Karpas-422 (cell line): ENCODE measurements at places on chromosomes 7 and 10. TPM values are rescaled to one million over a fixed set of nuclear protein-coding genes. Genes with fewer than 3 reads are reported as not detected.

NAT16 gene
- total RNA-seq: not detected in 2 replicates

TEX47 gene
- not detected in 2 replicates for total RNA-seq

MMD2 gene
- not detected in 2 replicates for total RNA-seq

AKR1E2 gene
- total RNA-seq: not detected in 2 replicates

NPS gene
- not detected in 2 replicates for total RNA-seq

SLC26A5 gene
- total RNA-seq: not detected in 2 replicates

FFAR4 gene
- total RNA-seq: not detected in 2 replicates

- no peaks in the 10 kb centered on the region for H3K27me3 ChIP-seq
- H3K4me3 ChIP-seq: no peak overlapping the region
- H3K27ac ChIP-seq: no peak overlapping the region
- peaks cover 39% of the 10 kb centered on the region for H3K36me3 ChIP-seq
- peak; percentile 90 for DNase-seq
- peaks cover 10% of the 10 kb centered on the region for H3K4me1 ChIP-seq
Measured at GRCh38 chr10:110893559-110894179, 21.9 kb downstream of the PDCD4 start.

DNA sequence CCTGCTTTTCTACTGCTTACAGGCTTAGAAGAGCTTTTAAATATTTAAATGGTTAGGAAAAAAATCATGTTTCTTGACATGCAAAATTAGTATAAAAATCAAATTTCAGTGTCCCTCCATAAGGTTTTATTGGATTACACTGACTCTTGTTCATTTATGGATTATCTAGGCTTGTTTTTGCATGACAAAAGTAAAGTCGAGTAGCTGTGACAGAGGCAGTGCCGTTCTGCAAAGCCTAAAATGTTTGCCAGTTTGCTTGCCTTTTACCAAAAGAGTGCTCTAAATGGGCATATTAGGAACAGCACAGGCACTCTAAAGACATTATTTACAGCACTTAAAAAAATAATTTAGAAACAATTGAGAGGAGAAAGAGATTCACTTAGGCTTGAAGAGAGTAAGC is 139.6 kb downstream of the TSPAN12 start:
- no peak for DNase-seq
- no peaks in the 10 kb centered on the region for H3K4me1 ChIP-seq
- H3K27ac ChIP-seq: no peak overlapping the region
- no peaks in the 10 kb centered on the region for H3K36me3 ChIP-seq
- H3K27me3 ChIP-seq: no peaks in the 10 kb centered on the region
- H3K4me3 ChIP-seq: no peak overlapping the region

GRCh38 chr10:1977461-1977860 is 240.1 kb upstream of the ADARB2 start:
- no peak for DNase-seq
- H3K36me3 ChIP-seq: no peaks in the 10 kb centered on the region
- no peaks in the 10 kb centered on the region for H3K27me3 ChIP-seq
- no peak overlapping the region for H3K4me3 ChIP-seq

DNA sequence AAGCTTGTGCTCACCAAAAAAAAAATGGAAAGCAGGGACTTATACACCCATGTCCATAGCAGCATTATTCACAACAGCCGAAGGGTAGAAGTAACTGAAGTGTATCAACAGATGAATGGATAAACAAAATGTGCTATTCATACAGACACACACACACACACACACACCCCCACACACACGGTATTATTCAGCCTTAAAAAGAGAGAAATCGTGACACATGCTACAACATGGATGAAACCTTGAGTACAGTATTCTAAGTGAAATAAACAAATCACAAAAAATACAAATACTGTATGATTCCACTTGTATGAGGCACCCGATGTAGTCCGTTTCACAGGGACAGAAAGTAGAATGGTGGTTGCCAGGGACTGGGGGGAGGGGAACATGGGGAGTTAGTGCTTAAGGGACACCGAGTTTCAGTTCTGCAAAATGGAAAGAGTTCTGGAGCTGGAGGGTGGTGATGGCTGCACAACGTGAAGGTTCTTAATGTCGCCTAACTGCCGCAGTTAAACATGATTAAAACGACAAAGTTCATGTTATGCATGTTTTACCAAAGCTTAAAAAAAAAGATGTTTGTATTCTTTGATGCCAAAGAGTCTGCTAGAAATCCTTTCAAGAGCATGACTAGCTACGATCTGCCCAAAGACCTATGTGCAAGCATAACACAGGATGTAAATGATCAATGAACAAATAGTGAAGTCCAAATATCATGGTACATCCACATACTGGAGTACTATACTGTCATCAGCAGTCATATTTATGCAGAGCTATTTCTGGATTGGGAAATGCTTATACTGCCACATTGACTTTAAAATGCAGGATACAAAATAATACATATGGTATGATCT is 7.2 kb downstream of the TNS3 start:
- H3K27ac ChIP-seq: peak overlapping the region; percentile 83
- H3K36me3 ChIP-seq: peaks cover 31% of the 10 kb centered on the region
- peak; percentile 95 for DNase-seq
- H3K4me3 ChIP-seq: 0 out of 2 replicates have a peak overlapping the region, but pooled peaks have one; percentile 26

- no peak overlapping the region for H3K4me3 ChIP-seq
- H3K36me3 ChIP-seq: no peaks in the 10 kb centered on the region
- no peaks in the 10 kb centered on the region for H3K4me1 ChIP-seq
Measured at GRCh38 chr7:101516851-101517250, 112.2 kb downstream of the MYL10 start.

GRCh38 chr7:47458486-47458885 is 123.4 kb downstream of the TNS3 start:
- no peak for DNase-seq
- H3K27ac ChIP-seq: no peak overlapping the region
- no peaks in the 10 kb centered on the region for H3K27me3 ChIP-seq
- no peaks in the 10 kb centered on the region for H3K36me3 ChIP-seq
- H3K4me1 ChIP-seq: no peaks in the 10 kb centered on the region
- no peak overlapping the region for H3K4me3 ChIP-seq

GRCh38 chr7:20269726-20270125 is 52.5 kb upstream of the MACC1 start:
- DNase-seq: no peak
- no peaks in the 10 kb centered on the region for H3K36me3 ChIP-seq
- no peak overlapping the region for H3K4me3 ChIP-seq
- no peaks in the 10 kb centered on the region for H3K4me1 ChIP-seq
- H3K27me3 ChIP-seq: no peaks in the 10 kb centered on the region

GRCh38 chr10:18252086-18252485 is 111.9 kb downstream of the CACNB2 start:
- no peak overlapping the region for H3K4me3 ChIP-seq
- DNase-seq: no peak
- no peaks in the 10 kb centered on the region for H3K27me3 ChIP-seq
- H3K4me1 ChIP-seq: no peaks in the 10 kb centered on the region
- H3K36me3 ChIP-seq: no peaks in the 10 kb centered on the region

DNA sequence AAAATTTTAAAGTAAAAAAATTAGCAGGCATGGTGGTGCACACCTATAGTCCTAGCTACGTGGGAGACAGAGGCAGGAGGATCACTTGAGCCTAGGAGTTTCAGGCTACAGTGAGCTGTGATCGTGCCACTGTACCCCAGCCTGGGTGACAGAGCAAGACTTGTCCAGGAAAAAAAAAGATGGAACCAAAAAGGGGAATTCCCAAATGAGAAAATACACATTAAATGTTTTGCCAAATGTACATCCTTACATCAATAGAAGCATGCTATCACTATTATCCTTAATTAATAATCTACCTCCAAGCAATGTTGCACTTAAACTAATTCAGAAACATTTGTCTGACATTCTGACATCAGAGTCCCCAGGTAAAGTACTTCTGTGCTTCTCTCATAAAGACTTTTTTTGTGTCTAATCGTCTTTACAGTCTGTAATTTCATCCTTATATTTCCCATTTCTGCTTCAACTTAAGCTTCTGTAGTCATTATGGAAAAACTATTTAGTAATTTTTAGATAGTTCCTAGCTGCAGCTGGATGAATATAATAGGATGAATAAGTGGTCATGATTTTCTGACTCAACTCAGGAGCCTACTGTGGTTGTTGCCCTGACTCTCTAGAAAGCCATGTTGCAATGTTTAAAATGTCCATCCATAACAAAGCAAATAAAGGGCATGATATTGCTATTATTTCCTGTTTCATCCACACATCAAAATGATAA is 57.7 kb downstream of the MYPN start:
- no peaks in the 10 kb centered on the region for H3K36me3 ChIP-seq
- H3K27ac ChIP-seq: no peak overlapping the region
- H3K4me1 ChIP-seq: no peaks in the 10 kb centered on the region
- no peak overlapping the region for H3K4me3 ChIP-seq
- no peaks in the 10 kb centered on the region for H3K27me3 ChIP-seq
- no peak for DNase-seq

DNA sequence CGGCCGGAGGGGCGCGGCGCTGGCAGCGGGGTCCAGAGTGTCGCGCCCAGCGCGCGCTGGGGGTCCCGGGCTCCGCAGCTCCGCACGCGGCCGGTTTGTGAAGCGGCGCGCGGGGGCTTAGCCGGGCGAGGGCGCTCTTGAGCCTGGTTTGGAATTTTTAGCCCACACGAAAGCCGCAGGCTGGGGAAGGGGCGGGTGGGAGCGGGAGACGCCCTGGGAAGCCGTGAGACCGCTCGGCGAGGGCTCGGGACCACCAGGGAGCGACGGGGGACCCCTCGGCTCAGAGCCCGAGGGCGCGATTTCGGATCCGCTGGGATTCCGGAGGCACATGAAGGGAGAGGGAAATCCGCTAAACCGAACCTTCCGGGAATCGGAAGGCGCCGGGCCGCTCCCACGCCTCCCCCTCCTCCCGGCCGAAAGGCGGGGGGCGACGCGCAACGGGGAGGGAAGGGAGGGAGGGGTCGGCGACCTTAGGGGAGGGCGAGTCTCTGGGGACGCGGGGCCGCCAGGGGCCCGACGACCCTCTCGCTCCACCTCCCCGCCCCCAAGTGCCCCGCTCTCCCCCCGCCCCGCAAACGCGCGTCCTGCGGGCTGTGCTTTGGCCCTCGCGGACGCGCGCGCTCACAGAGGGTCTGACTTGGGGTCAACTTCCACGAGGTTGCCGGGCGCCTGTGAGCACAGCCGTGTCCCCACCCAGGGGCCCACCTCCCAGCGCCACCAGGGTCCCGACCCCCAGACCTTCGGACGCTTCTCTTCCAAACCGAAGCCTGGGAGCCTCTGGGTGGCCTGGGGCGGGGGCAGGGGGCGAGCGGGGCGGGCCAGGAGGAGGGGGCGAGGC is 5.1 kb upstream of the ELFN1 start:
- no peak overlapping the region for H3K4me3 ChIP-seq
- H3K27me3 ChIP-seq: no peaks in the 10 kb centered on the region
- H3K36me3 ChIP-seq: no peaks in the 10 kb centered on the region

DNA sequence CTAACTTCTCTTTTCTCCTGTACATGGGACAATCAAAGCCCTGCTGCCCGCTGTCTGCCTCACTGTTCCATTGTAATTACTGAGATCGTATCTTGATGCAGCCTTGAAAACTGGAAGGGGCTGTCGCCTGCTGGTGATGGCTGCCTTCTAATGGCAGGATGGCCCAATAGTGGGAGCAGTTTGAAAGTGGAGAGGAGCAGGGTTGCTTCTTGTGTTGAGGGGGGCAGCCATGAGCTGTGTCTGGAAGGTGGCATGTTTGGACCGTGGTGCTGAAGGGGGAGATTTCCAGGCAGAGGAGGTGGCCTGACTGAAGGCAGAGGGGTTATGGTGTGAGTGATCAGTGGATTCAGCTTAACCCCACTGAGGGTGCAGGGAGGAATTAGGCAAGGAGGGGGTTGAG is 8.1 kb downstream of the WDFY4 start:
- DNase-seq: no peak
- H3K27ac ChIP-seq: peak overlapping the region; percentile 78
- peak overlapping the region; percentile 3; the same call in 1 of the 2 replicates for H3K4me3 ChIP-seq
- peaks cover 100% of the 10 kb centered on the region for H3K4me1 ChIP-seq
- H3K36me3 ChIP-seq: peaks cover 22% of the 10 kb centered on the region
- H3K27me3 ChIP-seq: no peaks in the 10 kb centered on the region

DNA sequence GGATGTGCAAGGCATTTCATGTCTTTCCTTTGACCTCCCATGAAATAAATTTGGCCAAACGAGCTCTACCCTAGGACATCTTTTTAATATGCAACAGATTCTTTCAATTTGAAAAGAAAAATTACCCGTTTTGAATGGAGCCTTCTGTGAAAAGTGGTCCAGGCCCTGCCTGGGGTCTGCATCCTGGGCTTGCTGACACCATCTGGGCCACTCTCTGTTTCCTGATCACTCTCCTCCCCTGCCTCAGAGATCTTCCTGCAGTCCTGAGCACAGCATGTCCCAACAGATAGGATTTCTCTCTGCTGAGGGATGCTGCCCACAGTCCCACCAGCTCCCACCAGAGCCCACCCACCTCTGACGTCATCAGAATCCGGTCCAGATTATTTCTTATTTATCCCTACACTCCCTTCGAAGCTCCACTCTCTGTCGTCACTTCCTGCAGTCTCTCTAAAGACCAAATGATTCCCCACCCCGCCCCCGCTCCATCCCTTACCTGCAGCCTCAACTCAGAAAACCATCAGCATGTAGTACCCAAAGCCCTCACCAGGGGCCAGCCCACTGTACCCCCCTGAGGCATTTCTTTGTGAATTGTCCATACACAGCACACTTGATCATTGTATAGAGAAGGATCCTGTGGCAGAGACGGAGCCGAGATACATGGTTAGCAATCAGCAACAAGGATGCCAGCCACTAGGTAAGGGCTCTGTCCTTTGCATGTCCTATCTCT is 192.1 kb upstream of the MGMT start:
- H3K27me3 ChIP-seq: no peaks in the 10 kb centered on the region
- DNase-seq: peak; percentile 61
- H3K27ac ChIP-seq: no peak overlapping the region

GRCh38 chr10:80480852-80481251 is 26.7 kb downstream of the TSPAN14 start:
- no peak overlapping the region for H3K27ac ChIP-seq
- no peaks in the 10 kb centered on the region for H3K36me3 ChIP-seq

- no peaks in the 10 kb centered on the region for H3K27me3 ChIP-seq
- DNase-seq: no peak
- H3K36me3 ChIP-seq: no peaks in the 10 kb centered on the region
- no peak overlapping the region for H3K4me3 ChIP-seq
Measured at GRCh38 chr10:91513598-91514424, 103.7 kb downstream of the HECTD2 start.

DNA sequence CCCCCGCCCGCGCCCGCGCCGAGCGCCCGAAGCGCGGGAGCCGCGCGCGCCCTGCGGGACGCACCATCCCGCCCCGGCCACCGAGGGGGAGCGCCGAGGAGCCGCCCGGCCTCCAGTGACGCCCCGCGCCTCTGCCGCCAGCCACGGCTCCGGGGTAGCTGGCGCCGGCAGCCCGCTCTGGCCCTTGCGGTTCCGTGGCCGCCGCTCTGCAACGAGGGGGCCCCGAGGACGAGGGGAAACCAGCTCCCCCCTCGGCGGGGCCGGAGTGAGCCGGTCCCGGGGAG is at the start of gene PAXIP1:
TSS of gene PAXIP1 (minus strand) at position 33 of the 284 bp plus-strand sequence. CDS start 195 bp downstream, outside the sequence.
- H3K4me1 ChIP-seq: peaks cover 24% of the 10 kb centered on the region
- DNase-seq: peak; percentile 84
- H3K27ac ChIP-seq: peak within 1 kb of the TSS; percentile 54; the same call in 1 of the 2 replicates
